ENCODE measurements at places on chromosomes 2 and 18. TPM values are rescaled to one million over a fixed set of nuclear protein-coding genes. Genes with fewer than 3 reads are reported as not detected.
A peak's percentile ranks its signal among the peaks of the same experiment; 100 is the strongest.

NLRC4 gene
- 0.78 TPM for polyA plus RNA-seq

TEX44 gene
- not detected for polyA plus RNA-seq

RGPD3 gene
- 0.13 TPM for polyA plus RNA-seq

DNA sequence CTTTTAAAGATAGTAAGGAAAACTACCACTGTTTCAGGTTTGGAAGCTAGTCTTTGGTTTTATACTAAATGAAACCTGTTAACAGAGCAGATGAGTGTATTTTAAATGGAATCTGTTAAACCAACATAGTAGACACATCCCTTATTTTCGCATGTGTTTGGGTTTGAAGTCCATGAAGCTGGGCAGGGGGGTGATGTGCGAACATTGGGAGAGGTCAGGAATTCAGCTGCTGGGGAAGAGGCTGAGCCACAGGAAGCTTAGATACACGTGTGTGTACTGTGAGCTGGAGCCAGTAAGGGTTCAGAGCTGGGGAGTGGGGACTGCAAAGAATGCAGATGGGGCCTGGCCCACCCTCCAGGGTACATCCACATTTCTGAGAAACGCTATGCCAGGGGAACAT lies 176.9 kb downstream of the VAPA start:
- H3K4me1 ChIP-seq: peaks cover 8% of the 10 kb centered on the region
- H3K27me3 ChIP-seq: no peaks in the 10 kb centered on the region
- H3K36me3 ChIP-seq: no peaks in the 10 kb centered on the region

DNA sequence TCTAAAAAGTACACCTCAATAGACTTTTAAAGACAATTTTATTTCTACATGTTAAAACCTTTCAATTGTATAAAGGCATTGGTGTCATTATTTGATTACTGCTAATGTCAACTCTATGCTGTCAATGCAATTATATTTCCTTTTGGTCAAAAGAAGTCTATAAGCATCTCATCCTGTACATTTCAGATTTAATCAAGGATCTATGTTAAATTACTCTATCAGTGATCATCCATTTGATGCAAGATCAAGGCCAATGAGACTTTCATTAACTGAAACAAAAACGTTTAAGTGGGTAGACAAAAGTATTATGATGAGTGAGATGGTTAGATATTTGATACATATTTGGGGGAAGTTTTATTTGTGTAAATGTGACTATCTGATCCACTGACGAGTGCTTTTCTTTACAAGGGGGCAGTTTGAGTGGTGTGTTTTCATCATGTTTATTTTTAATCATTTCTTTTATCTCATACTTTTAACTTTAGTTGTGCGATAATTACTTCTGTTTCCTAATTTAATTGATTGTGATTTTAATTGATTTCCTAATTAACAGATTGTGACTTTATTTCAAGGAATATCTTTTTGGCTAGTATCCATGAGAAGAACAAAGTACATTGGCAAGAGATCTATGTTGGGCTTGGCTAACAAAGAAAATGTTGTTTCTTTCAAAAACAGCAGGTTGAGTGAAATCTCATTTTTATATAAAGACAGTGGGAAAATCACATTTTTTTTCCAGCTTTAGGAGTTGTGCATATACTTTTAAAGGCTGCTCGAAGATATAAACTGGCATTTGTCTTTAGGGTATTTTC lies 1.1 kb downstream of the ARHGAP28 start:
- no peaks in the 10 kb centered on the region for H3K36me3 ChIP-seq
- H3K4me3 ChIP-seq: peak overlapping the region; percentile 74
- H3K4me1 ChIP-seq: peaks cover 6% of the 10 kb centered on the region
- DNase-seq: no peak

- H3K27me3 ChIP-seq: no peaks in the 10 kb centered on the region
- no peak for DNase-seq
- no peak overlapping the region for H3K27ac ChIP-seq
- H3K4me1 ChIP-seq: no peaks in the 10 kb centered on the region
Measured at GRCh38 chr2:237886685-237887481, 27.5 kb downstream of the RAMP1 start.

DNA sequence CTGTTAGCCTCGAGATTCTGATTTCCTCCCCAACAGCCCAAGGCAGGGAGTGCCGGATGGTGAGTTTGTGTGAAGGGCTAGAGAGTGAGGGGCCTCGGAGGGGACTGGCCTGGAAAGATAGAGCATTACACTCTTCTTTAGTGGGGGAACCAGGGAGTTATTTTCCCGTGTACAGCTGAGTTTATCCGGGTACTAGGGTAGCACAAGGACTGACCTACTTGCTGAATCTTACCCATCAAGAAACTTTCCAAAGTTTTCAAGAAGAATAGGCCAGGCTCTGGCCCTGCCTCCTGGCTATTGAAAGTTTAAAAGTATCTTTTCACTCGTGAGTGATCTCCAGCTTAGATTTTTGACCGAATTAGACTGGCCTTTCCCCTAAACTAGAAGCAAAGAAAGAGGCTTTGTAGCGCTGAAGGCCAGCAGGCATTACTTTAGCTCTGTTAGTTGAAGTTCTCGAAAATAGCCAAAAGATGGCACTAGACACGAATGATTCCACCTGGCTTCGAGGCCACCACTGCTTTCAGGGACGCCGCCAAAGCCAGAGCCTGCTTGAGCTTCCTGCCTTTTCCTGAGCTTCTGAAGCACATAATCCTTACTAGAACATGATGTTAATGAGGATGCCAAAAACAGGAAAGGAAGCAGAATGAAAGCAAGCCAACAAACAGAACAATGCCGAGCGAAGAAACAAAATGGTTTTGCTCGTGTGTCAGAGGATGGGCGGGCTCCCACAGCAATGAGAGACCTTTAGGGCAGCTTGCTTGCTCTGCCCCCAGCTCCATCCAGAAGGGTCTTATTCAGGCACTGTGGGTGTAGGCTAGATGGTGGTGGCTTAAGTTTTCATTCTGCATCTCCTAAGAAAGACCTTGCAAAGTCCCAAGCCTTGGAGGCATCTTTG lies 55.8 kb downstream of the TSN start:
- DNase-seq: peak; percentile 62
- no peak overlapping the region for H3K4me3 ChIP-seq
- no peak overlapping the region for H3K27ac ChIP-seq
- H3K4me1 ChIP-seq: no peaks in the 10 kb centered on the region
- H3K27me3 ChIP-seq: peaks cover 5% of the 10 kb centered on the region

DNA sequence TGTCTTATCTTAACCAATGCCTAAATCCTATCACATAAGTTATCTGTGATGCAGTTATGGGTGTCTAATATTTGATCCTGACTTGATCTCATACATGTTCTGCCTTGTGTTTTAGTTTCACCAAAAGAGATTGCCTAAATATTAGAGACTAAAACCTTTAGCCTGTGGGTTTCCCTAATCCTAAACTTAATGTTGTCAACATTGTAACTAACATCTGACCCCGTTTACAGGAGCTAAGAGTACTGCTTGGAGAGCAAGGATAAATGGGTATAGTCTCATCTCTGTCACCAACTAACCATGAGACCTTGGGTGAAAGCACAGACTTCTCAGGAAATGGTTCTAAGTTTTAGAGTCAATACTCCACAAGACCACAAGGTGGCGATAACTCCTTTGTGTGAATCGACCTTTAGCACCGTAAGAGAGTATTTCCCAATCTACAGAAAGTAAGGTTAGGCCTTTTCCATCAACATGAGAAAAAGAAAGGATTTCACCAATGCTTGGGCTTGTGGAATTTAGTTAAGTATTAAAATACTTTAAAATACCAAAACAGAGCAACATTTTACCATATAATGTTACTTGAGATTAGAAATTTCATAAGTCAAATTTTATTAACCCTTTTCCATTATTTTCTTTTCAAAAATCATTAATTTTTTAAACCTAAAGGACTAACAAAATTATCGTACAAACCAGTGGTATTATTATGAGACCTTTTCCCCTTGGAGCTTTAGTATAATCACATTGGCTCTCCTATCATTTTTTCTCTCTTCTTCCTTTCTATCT lies 60.5 kb downstream of the G6PC2 start:
- H3K27me3 ChIP-seq: no peaks in the 10 kb centered on the region
- H3K36me3 ChIP-seq: no peaks in the 10 kb centered on the region
- H3K4me1 ChIP-seq: no peaks in the 10 kb centered on the region
- DNase-seq: peak; percentile 86
- H3K27ac ChIP-seq: no peak overlapping the region

DNA sequence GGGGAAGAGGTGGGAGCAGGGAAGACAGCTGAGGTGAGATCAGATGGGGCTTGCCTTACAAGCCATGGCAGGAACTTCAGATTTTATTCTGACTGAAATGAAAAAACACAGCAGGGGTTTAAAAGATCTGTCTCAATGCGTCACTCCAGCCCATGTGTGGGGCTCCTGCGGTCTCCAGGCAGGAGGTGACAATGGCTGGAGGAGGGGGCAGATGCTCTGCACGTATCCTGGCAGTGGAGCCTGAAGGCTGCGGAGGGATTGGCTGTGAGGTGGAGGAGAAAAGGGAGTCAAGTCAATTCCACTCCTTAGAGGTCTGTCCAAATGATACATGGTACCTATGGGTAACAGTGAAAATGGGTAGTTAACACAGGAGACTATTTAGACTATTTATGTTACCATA lies 40.5 kb upstream of the KIDINS220 start:
- peaks cover 8% of the 10 kb centered on the region for H3K36me3 ChIP-seq
- H3K4me1 ChIP-seq: no peaks in the 10 kb centered on the region
- peak overlapping the region; percentile 5 for H3K4me3 ChIP-seq
- no peaks in the 10 kb centered on the region for H3K27me3 ChIP-seq
- H3K27ac ChIP-seq: no peak overlapping the region

IL36A gene
- 0.09 TPM for polyA plus RNA-seq

TEX51 gene
- polyA plus RNA-seq: not detected

SPIRE1 gene
- 1.9 TPM for polyA plus RNA-seq

Data from small intestine (tissue), 16 donors.